ENCODE measurements at places on chromosomes 12 and 14.

DNA sequence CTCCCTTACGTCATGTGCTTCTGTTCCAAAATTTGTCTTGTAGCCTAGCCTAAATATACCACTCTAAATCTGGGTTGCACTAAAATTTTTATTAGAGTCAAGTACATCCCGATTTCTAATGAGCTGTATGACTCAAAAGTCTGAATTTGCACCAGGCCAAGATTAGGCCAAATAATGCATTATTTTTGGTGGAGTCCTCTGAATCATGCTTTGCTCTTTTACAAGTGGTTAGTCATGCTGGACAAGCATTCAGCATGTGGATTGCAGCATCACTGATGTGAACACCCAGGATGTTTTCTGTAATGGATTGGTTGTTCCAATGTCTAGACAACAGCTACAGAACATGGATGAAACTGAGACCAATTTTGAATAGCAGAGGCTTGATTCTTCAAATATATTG is 23.7 kb downstream of the HEBP1 start:
- H3K36me3 ChIP-seq, result no peaks in the 10 kb centered on the region
- H3K4me1 ChIP-seq, result no peaks in the 10 kb centered on the region
- no peaks in the 10 kb centered on the region for H3K27me3 ChIP-seq

DNA sequence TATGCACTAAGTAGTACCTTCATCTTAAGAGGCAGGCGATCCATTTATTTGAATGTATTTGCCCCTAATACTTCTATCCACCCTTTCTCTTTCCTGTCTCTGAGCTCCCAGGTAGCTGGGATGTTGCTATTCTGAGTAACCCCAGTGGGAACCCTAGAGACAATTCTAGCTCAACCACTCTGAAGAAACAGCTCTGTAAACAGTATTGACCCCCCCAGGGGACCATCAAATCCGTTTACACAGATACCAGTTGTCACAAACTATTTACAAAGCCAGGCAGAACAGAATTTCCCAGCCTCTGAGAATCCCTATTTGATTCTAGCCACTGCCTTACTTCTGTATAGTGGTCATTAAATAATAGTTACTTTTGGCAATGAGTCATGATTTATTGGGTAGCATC is 64.9 kb downstream of the MIPOL1 start:
- no peaks in the 10 kb centered on the region for H3K36me3 ChIP-seq
- no peak overlapping the region for H3K27ac ChIP-seq
- H3K4me3 ChIP-seq, result no peak overlapping the region
- H3K4me1 ChIP-seq, result 0 out of 2 replicates have a peak, but pooled peaks cover 6% of the 10 kb centered on the region

DNA sequence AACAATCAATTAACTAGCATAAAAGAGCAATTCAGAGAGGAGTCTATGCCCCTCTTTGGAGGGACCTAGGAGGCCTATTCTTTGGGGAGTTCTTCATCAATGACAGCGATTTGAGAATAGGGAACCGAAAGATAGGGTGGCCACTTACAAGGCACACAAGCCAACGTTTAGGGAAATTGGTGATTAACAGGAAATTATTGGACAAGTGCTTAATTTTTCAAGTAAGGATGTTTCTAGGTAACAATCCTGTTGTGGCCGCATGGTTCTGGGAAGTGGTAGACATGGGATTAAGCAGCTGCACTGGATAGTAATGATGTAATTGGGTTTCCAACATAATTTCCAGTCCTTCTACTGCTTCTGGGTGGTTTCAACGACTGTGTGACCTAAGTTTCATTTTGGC is 83.2 kb downstream of the HMGA2 start:
- no peak overlapping the region for H3K27ac ChIP-seq
- no peaks in the 10 kb centered on the region for H3K36me3 ChIP-seq
- no peaks in the 10 kb centered on the region for H3K4me1 ChIP-seq
- H3K4me3 ChIP-seq, result no peak overlapping the region
- H3K27me3 ChIP-seq, result no peaks in the 10 kb centered on the region
- no peak for DNase-seq

DNA sequence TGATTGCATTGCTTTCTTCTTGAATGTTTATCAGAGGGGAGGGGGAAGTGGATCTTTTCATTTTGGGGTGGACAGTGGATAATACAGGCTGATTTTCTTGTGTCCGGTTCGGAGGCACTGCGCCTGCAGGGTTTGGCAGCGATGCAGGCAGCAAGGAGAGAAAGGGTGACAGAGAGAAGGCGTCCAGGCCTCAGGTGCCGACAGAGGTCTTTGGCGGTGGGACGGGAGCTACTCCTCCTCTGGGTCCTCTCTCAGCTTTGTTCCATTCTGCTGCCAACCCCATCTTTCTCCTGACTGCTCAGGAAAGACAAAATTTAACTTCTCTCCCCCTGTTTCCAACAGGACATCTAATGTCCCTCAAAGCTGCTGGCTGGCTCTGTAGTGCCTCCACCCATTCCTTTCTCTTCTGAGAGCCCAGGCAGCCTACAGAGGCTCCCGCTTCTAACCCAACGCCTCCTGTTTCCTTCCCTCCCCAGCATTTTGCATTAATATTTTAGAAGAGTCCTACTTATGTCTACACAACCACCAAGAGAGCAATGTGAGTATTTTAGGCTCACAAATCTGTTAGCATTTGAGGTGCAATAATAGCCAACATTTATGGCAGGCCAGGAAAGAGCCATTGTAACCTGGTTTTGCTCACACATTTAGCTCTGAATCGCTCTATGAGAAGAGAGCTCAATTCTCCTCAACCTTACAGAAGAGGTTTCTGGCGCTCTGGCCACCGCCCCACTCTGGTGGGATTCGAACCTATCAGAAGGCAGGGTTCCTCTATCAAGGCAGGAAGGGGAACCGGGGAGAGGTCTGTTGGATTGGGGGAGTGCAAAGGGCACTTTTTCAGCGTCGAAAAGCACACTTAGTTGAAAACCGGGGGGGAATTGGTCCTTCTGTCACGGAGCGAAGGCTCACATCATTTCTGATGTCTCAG is 7.1 kb upstream of the TBX5 start:
- no peaks in the 10 kb centered on the region for H3K4me1 ChIP-seq
- DNase-seq, result no peak
- H3K36me3 ChIP-seq, result no peaks in the 10 kb centered on the region
- H3K27me3 ChIP-seq, result peaks cover 3% of the 10 kb centered on the region
- H3K4me3 ChIP-seq, result no peak overlapping the region
- no peak overlapping the region for H3K27ac ChIP-seq

DNA sequence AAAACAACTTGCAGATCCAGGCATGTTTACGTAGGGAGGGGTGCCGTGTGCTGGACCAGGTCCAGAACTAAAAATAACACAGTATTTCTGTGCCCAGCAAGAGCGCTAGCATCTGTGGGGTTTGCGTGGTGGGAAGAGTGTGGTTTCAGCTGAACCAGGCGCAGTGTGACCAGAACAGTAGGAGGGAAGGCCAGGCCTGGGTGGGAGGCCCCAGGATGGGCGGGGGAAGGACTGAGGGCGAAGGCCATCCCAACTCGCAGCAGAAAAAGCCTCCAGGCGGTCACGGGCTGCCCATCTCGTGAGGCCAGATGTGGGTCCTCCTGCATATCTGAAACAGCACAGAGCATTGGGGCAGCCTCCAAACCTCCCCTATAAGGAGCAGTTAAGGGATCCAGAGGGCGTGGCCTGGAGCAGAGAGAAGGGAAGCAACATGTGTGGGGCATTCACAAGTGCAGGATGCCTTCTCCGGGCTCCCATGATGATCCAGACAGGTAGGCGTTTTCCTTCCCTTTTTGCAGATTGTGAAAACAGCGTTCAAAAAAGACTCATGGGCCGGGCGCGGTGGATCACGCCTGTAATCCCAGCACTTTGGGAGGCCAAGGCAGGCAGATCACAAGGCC is 17.8 kb upstream of the CD9 start:
- H3K27me3 ChIP-seq, result no peaks in the 10 kb centered on the region
- H3K4me1 ChIP-seq, result peaks cover 7% of the 10 kb centered on the region
- no peaks in the 10 kb centered on the region for H3K36me3 ChIP-seq

GRCh38 chr12:19972325-19973288 is 395.7 kb upstream of the PDE3A start:
- H3K27ac ChIP-seq, result no peak overlapping the region
- no peaks in the 10 kb centered on the region for H3K36me3 ChIP-seq
- no peaks in the 10 kb centered on the region for H3K4me1 ChIP-seq
- no peak overlapping the region for H3K4me3 ChIP-seq

DNA sequence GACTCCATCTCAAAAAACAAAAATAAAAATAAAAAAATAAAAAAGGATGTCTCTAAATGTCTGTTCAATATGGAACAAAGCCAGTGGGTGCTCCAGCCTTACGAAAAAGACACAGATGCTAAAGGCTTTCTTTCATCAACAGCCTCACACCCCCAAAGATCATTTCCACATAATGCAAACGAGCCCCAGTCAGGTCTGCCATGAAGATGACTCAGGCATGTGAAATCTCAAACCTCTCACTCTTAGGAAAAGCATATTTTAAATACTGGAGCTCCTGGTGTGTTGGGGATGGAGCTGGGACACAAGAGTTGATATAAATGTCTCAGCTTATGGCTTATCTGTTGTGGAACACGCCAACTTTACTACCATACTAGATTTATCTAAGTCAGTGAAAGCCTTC is 49.9 kb upstream of the PLXNC1 start:
- H3K36me3 ChIP-seq, result no peaks in the 10 kb centered on the region
- H3K27ac ChIP-seq, result no peak overlapping the region

DNA sequence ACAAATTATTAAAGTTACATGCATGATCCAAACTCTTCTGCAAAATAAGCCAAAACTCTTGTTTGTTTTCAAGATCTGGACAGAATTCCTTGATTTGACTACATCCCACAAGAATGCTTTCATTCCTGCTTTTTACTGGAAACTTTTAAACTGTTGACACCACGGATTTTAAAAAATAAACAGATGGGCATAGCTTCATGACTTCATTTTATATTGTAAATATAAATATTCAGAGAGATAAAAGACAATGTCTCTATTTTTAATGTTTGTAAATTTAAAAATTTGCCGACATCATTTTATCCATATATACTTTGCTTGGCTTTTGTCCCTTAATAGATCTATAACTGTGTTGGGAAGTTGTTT is 134.3 kb upstream of the DCN start:
- no peak for DNase-seq
- H3K36me3 ChIP-seq, result no peaks in the 10 kb centered on the region
- H3K4me1 ChIP-seq, result no peaks in the 10 kb centered on the region
- H3K27me3 ChIP-seq, result no peaks in the 10 kb centered on the region

DNA sequence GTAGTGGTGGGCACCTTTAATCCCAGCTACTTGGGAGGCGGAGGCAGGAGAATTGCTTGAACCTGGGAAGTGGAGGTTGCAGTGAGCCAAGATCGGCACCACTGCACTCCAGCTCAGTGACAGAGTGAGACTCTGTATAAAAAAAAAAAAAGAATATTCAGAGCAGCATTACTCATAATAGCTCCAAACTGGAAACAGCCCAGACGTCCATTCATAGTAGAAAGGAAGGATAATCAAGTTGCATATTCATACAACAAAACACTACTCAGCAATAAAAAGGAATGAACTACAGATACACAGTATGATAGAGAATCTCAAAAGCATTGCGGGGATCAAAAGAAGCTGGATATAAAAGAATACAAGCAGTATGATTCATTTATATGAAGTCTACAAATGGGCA is 19.1 kb downstream of the TMEM30B start:
- H3K4me1 ChIP-seq, result no peaks in the 10 kb centered on the region
- H3K36me3 ChIP-seq, result no peaks in the 10 kb centered on the region
- no peak overlapping the region for H3K4me3 ChIP-seq
- DNase-seq, result no peak

GRCh38 chr12:19138551-19138950 is 9.0 kb downstream of the PLEKHA5 start:
- DNase-seq, result no peak
- H3K4me3 ChIP-seq, result no peak overlapping the region
- H3K36me3 ChIP-seq, result no peaks in the 10 kb centered on the region
- no peaks in the 10 kb centered on the region for H3K4me1 ChIP-seq
- no peak overlapping the region for H3K27ac ChIP-seq

DNA sequence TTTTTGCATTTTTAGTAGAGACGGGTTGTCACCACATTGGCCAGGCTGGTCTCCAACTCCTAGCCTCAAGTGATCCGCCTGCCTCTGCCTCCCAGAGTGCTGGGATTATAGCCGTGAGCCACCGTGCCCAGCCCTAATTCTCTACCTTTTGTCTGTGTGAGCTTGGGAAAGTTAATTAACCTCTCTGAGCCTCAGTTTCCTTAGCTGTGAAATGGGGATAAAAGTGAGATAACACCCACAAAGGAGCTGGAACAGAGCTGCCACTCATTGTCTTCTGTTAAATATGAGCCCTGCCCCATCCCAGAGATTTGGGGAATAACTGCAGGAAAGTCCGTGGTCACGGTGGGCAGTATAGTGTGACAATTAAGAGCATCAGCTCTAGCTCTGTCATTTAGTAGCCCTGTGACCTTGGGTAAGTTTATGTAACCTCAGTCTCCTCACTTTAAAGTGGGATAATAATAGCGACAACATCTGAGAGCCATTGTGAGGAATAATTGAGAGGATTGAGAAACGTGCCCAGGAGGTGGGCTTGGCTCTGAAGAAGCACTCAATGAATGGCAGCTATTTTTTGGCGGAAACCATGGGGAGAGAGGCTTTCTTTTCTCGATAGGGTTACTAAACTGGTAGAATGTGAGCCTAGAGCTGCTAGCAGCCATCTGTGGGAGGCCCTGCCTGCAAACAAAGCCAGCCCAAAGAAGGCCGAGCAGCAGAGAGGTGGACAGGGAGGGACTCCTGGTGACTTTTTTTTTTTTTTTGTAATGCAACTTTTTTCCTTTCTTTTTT is 60.8 kb upstream of the MED13L start:
- DNase-seq, result no peak
- no peaks in the 10 kb centered on the region for H3K27me3 ChIP-seq
- H3K4me1 ChIP-seq, result no peaks in the 10 kb centered on the region
- no peak overlapping the region for H3K4me3 ChIP-seq
- no peak overlapping the region for H3K27ac ChIP-seq

GRCh38 chr14:72588521-72588920 is 305.4 kb downstream of the DPF3 start:
- H3K4me3 ChIP-seq, result no peak overlapping the region
- no peaks in the 10 kb centered on the region for H3K27me3 ChIP-seq
- no peak overlapping the region for H3K27ac ChIP-seq

- H3K27me3 ChIP-seq, result no peaks in the 10 kb centered on the region
- no peak overlapping the region for H3K27ac ChIP-seq
- H3K4me3 ChIP-seq, result no peak overlapping the region
- H3K4me1 ChIP-seq, result no peaks in the 10 kb centered on the region
Measured at GRCh38 chr14:64755781-64756221, 51.6 kb downstream of the PLEKHG3 start.

- no peak overlapping the region for H3K27ac ChIP-seq
- no peaks in the 10 kb centered on the region for H3K4me1 ChIP-seq
- no peaks in the 10 kb centered on the region for H3K36me3 ChIP-seq
- no peak for DNase-seq
- no peaks in the 10 kb centered on the region for H3K27me3 ChIP-seq
Measured at GRCh38 chr12:101599311-101599710, 4.5 kb downstream of the MYBPC1 start.

All from MM.1S (cell line).